Midbrain (tissue), 1 donor: ENCODE measurements at places on chromosomes 1 and 21.

- no peak for DNase-seq
Observed at GRCh38 chr1:204335085-204335484, 24.6 kb downstream of the PLEKHA6 start.

- DNase-seq, result no peak
Observed at GRCh38 chr21:17915976-17916375, 96.8 kb upstream of the C21orf91 start.

GRCh38 chr1:14725238-14725637 lies 126.8 kb downstream of the KAZN start:
- DNase-seq, result no peak

GRCh38 chr1:3763351-3764125 lies 9.0 kb upstream of the SMIM1 start:
- DNase-seq, result no peak

GRCh38 chr1:100456880-100457279 lies 81.1 kb upstream of the GPR88 start:
- DNase-seq, result no peak

DNA sequence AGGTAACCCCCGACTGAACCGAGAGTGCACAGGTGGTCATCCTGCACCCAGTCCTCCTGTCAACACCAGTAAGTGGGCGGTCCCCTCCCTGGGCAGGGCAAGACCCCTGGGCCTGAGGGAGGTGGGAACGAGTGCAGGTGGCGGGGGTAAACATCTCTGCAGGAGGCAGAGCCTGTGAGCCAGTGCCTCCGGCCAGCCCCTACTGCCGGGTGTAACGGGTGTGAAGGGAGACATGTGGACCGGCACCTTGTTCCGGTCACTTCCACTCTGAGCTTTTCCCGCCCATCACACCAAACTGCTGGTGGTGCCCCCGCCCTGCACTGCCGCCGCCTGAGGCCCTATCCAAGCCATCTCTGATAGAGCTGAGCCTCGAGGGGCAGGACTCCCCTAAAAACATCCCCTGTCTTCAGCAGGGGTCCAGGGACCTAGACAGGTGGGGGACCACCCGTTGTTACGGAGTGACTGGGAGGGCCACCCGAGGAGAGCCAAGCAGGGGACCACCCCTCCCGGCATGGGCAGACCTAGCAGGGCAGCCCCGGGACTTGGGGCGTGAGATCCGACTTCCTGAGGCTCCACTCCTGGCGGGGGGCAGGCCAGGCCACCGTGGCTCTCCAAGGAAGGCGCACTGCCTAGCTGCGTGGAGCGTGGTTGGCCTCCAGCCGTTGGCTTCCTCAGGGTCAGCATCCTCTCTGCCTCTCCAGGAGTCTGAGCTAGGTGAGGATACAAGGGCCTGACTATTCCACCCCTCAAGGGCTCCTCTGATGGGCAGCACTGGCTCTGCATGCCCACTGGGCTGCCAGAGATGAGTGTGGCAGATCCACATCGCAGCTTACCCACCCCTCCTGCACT lies 43.8 kb upstream of the LBR start:
- DNase-seq, result no peak
